ENCODE measurements at places on chromosomes 3 and 15.

GRCh38 chr3:70889162-70890019 lies 577.0 kb upstream of the MDFIC2 start:
- DNase-seq: no peak

- DNase-seq: no peak
Observed at GRCh38 chr3:57389271-57389670, 96.8 kb upstream of the ASB14 start.

GRCh38 chr3:44104668-44105321 lies 136.9 kb upstream of the TOPAZ1 start:
- DNase-seq: no peak

DNA sequence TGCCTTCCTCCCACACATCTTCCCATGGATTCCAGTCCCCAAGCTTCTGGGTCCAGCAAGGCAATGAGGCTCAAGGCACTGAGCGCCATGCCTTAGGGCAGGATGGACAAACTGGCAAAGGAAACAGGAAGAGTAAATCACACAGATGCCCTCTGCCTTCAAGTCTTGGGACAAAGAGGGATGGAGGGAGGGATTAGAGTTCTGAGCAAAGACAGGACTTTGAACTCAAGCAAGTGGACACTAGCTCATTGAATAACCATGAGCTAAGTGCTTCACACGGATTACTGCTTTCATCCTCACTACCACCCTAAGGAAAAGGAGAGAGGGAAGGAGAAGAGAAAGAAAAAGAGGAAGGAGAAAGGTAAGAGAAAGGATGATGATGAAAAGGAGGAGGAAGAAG lies 7.6 kb upstream of the THBS1 start:
- DNase-seq: no peak

DNA sequence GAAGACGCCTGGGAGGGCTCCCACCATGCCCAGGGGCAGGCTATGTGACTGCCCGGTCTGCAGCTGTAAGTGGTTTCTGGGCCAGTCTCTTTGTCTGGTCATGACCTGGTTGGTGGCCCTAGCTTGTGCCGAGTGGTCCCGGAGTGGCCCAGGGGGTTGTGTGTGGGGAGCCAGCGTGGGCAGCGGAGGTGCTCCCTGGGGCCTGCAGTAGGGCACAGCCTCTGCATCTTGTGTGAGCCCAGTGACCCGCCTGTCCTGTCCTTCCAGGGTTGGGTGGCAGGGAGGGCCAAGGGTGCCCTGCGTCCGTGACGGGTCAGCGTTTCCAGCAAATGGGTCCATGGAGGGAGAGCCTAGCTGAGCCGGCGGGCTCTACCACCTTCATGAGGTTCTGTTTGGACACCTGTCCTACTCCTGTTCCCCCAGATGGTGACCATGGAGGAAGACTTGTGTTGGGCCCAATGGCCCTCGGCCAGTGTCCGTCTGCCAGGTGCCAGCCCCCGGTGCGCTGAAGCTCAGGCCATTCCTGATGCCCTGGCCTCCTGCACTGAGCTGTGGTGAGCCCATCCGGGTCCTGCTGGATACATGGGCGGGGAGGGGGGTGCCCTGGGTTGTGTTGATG lies 215.4 kb downstream of the SNRPN start:
- DNase-seq: no peak

DNA sequence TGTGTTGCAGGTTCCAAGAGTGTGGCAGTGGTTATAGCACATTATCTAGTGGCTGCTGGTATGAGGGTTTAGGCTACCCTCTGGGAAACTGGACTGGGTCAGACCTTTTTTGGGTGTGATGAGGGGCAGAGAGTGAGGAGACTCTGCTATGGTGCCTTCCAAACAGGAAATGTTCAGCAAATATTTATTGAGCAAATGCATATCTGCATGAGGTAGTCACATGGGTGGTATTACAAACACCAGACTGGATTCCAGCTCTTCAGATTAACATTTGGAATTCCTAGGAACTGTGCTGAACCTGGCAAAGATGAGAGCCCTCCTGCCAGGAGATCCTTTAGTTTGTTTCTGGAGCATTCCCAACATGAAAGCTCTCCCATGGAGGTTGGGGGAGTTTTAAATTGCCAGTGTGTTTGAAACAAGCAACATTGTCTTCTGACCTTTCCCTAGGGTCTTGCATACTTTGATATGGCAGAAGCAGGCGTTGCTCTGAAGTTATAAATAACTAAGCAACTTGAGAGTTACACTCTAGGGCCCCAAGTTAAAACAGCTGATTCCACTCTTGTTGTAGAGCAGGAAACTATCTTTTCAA lies 341.2 kb upstream of the C2CD4B start:
- DNase-seq: peak; percentile 36

GRCh38 chr3:39251576-39251975 lies 28.3 kb downstream of the CX3CR1 start:
- no peak for DNase-seq

GRCh38 chr3:182980204-182981037 lies at the start of gene DCUN1D1:
Gene DCUN1D1 (minus strand): TSS chr3:182980538. CDS start chr3:182980489, 49 bp downstream.
- DNase-seq: no peak

DNA sequence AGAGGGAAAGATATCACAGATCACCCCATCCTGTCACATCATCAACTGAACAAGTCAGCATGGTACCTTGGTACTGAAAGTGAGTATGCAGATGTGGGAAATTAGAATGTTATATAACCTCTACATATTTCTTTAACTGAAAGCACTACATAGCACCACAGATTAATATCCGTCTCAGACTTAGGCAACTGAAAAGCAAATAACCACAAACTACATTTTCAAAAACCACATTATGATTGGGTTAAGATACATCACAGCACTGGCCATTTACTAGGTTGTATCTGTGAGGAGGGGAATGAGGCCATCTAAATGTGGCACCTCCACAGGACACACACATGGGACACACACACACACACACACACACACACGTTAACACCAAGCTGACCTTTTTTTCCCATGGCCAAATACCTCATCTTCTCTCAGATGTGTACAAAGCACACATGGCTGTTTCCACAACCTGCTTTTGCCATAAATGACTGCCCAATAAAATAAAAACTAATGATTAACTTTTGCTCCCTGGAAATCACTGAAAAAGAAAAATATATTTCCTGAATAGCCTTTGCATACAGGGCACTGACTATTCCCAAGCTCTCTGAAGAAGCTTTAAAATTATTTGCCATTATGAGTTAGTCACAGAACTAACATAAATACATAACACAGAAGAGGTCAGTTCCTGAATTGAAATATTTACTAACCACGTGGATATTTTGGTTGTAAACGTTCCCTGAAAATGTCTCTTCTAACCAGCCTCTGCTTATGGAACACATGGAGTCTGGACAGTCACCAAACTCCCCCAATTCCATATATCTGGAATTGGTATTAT lies 60.1 kb downstream of the SUMF1 start:
- no peak for DNase-seq

DNA sequence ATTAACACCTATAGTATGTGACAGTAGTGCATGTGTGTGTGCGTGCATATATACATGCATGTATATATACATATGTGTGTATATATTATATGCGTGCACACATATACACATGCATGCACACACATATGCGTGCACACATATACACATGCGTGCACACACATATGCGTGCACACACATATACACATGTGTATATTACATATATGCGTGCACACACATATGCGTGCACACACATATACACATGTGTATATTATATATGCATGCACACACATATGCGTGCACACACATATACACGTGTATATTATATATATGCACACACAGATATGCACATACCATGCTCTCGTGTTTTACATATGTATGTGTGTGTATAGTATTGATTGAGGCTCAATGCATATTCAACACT lies 42.0 kb upstream of the MAP3K13 start:
- no peak for DNase-seq

GRCh38 chr3:100252001-100252400 lies 8.8 kb upstream of the TBC1D23 start:
- no peak for DNase-seq

- no peak for DNase-seq
Observed at GRCh38 chr3:29773481-29773880, 492.6 kb downstream of the RBMS3 start.

GRCh38 chr3:19645093-19645492 lies 288.9 kb downstream of the EFHB start:
- no peak for DNase-seq
